Type B pancreatic cell (in vitro differentiated cells): ENCODE measurements at places on chromosomes 6 and 20. TPM values are rescaled to one million over a fixed set of nuclear protein-coding genes. Genes with fewer than 3 reads are reported as not detected.

The SLC12A5 gene
- 3.1 and 5.1 TPM in 2 replicates for total RNA-seq

The PRSS16 gene
- 10.5 and 28.9 TPM in 2 replicates for total RNA-seq

The RCAN2 gene
- total RNA-seq = 4.6 and 6.9 TPM in 2 replicates

The BANF2 gene
- not detected in 2 replicates for total RNA-seq

The RFX6 gene
- 18.3 and 23.9 TPM in 2 replicates for total RNA-seq

The RSPO3 gene
- total RNA-seq = 5.4 and 32.3 TPM in 2 replicates

The TMEM14A gene
- total RNA-seq = 37.3 and 39.0 TPM in 2 replicates

The POFUT1 gene
- 48.9 and 55.8 TPM in 2 replicates for total RNA-seq

The SYCP2L gene
- total RNA-seq = 4.9 and 6.9 TPM in 2 replicates

The CFB gene
- 7.8 and 13.6 TPM in 2 replicates for total RNA-seq

The RAET1G gene
- total RNA-seq = 0.53 and 2.1 TPM in 2 replicates

The HLA-DQA2 gene
- not detected in 2 replicates for total RNA-seq

The MATN4 gene
- total RNA-seq = 0.75 TPM in 1 of 2 replicates, not detected in the other

The PRL gene
- 0.48 TPM in 1 of 2 replicates, not detected in the other for total RNA-seq

The CST2 gene
- total RNA-seq = 2.6 and 8.5 TPM in 2 replicates

The SLC4A11 gene
- total RNA-seq = 5.8 and 6.9 TPM in 2 replicates

The TSPO2 gene
- not detected in 2 replicates for total RNA-seq

The AHCY gene
- 242 and 342 TPM in 2 replicates for total RNA-seq

The LTA gene
- total RNA-seq = 0.22 TPM in 1 of 2 replicates, not detected in the other

The PHACTR3 gene
- total RNA-seq = 0.55 and 2.1 TPM in 2 replicates
